ENCODE measurements at places on chromosomes 2 and 18.
A peak's percentile ranks its signal among the peaks of the same experiment; 100 is the strongest.

DNA sequence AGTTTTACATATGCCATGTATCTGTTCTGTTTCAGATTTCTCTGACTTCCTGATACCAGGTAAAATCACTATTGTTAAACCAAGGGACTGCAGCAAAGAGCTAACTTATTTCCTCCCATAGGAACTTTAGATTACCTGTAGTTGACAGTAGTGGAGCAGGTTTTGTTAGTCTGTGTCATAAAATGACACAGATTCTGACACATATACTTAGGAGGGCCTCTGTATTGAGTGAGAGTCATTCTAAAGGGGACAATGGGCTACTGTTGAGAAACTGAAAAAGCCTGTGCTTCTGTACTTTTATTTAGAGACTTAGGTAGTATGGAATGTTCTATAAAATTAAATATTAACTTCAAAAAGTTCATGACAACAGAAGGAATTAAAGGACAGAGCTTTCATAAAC is 48.2 kb downstream of the KCMF1 start:
- DNase-seq: no peak

DNA sequence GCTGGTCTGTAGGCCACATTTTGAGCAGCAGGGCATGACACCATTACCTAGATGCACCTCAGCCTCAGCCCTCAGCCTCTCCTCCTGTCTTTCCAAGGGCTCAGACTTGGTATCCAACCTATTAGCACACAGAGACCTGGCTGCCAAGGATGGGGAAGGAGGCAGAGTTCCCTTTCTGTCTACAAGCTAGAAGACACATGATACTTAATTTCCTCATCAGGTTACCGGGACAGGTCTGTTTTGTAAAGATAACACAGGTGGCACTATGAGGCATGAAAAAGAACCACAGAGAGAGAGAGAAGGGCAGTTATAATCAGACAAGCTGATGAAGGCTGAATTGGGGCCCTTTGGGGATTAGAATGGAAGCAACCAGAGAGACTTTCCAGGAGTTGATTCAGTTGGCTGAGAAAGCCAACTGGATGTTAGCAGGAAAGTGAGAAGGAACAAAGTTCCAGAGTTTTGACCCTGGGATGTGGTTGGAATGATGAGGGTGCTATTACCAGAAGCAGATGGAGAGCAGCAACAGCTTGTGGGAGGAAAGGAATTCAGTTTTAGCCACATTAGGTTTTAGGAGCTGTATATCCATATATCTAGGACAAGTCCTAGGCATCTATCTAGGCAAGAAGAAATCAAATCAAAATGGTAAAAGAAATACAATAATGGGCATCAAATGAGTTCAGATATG is 46.0 kb upstream of the RMND5A start:
- no peak for DNase-seq

DNA sequence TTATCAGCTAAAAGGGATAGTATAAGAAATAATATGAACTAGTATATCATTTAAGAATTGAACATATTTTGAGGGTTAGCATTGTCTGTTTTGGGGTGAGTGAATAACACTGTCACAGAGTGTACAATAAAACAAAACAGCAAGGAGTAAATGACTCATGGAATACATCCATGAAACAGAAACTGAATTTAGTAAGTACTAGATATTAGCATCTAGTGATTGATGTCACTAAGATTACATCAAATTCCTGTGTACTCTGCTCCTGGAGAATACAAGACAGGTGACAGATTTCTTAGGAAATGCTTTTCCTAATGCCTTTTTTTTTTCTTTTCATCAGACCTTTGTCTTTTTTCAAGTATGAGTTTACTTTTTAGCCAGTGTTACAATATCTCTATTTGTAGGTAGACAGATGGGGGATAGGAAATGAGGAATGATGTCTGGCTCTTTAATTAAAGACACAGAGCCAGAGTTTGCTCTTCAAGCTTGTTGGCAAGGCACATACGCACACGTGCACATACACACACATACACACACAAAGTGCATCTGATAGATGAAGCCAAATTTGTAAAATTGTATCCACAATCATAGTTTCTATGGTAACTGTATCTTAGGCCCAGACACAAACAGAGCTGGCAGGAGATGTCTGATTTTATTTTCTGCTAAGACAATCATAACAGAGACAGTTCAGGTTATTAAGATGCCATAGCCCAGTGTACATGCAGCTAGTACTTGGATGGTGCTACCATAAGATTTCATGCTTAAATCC is 138.2 kb upstream of the NRP2 start:
- DNase-seq: no peak

DNA sequence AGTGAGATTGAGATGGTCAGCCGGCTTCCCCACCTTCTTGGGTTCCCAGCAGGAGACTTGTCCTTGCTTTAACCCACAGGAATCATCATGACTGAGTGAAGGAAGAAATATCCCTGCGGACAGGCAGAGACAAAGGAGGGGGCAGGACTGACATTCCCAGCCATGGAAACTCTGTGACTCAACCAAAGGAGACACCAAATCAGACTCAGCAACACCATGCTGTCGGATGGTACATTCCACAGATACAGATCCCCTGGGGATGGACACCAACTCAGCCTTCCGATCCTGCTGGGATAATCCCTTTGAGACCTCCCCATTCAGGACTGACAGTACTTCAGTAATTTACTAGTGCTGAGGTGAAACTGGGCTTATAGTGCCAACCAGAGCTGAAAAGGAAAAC is 518.3 kb downstream of the XIRP2 start:
- DNase-seq: no peak

DNA sequence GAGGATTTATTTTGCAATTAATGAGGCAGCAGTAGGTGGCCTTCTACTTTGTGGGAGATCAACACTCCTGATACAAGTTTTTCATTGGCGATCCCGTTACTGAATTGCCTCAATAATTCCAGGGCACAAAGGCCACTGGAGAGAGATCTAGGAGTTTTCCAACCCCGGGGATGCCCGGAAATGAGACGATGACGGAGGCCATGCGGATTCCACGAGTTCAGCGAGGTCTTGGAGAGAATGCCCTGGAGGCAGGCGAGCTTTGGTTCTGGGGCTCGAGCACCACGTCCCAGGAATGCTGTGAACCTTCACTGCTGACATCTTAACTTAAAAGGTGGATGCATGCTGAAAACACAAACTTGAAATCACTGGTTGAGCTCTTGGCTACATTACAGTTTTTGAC is 74.2 kb downstream of the LDLRAD4 start:
- no peak for DNase-seq

GRCh38 chr2:209940936-209941335 is 61.5 kb upstream of the RPE start:
- no peak for DNase-seq

- no peak for DNase-seq
Observed at GRCh38 chr2:188974164-188974563, at the start of gene COL3A1. Gene COL3A1, plus strand, starts transcription at chr2:188974373. Its CDS starts 117 bp downstream, at chr2:188974490.

GRCh38 chr2:182852801-182853200 is 13.6 kb downstream of the FRZB start:
- DNase-seq: no peak

- no peak for DNase-seq
Observed at GRCh38 chr2:176601066-176601465, 331.8 kb downstream of the MTX2 start.

GRCh38 chr18:21110713-21111345 is 784 bp downstream of the ROCK1 start:
- DNase-seq: no peak

DNA sequence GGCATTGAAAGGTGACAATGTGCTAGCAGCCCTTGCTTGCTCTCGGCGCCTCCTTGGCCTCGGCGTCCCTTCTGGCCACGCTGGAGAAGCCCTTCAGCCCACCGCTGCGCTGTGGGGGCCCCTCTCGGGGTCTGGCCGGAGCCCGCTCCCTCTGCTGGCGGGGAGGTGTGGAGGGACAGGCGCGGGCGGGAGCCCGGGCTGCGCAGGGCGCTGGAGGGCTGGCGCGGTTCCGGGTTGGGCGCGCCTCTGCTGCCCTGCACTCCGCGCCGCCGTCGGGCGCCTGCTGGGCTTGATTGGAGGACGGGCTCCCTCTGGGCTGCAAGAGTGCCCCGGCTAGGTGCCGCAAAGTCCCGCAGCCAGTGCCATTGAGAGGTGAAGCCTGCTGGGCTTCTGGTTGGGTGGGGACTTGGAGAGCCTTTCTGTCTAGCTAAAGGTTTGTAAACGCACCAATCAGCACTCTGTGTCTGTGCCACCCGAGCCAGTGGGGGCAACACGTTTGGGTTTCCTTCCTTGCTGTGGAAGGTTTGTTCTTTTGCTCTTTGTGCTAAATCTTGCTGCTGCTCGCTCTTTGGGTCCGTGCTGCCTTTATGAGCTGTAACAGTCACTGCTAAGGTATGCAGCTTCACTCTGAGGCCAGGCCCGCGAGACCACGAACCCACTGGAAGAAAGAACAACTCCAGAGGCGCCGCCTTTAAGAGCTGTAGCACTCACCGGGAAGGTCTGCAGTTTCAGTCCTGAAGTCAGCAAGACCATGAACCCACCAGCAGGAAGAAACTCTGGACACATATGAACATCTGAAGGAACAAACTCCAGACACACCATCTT is 14.8 kb upstream of the IMP4 start:
- DNase-seq: no peak

- peak; percentile 1 for DNase-seq
Observed at GRCh38 chr2:23824777-23825212, 102.1 kb downstream of the ATAD2B start.

DNA sequence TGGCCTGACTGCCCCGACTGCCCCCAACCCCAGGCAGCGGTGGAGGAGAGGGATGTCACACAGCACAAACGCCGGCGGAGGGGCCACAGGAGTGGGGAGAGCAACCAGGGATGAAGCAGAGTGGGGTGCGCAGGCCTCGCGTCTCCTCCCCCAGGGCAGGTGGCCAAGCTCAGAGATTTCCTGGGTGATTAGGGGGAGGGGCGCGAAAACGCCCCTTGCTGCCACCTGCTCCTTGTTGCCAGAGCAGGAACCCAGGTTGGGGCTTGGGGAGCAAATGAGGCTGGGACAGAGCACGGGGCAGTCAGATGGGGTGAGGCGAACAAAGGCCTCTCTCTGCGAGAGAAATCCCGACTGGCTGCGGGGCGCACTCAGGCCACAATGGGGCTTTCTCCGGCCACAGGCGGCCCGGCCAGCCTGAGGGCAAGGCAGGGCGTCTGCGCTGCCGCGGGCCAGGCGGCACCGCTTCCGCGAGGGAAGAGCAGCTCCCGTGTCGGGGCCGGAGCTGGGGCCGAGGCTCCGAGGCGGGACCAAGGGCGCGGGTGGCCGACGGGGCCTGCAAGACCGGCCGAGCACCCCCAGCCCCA is 11.5 kb downstream of the TEX44 start:
- DNase-seq: peak; percentile 10

- no peak for DNase-seq
Observed at GRCh38 chr18:10032331-10033015, 118.7 kb downstream of the VAPA start.

DNA sequence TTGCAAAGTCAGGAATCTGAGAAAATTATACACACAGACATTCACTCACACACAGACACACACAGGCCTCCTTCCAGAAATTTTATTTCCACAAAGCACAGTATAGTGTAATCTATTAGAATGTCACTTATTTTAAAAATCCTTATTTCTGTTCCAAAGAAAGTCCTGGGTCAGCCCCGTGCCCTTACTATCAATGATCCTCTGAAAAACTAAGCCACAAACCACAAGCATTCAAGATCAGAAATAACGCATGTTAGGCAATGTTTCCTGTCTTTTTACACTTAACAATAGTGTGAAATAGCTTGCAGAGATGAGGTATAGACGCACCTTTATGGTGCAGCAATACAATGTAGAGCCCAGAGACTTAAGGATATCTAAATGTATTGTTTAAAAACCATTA is 25.8 kb downstream of the TBC1D8 start:
- DNase-seq: no peak

- DNase-seq: no peak
Observed at GRCh38 chr2:72104821-72105588, 42.7 kb downstream of the CYP26B1 start.

DNA sequence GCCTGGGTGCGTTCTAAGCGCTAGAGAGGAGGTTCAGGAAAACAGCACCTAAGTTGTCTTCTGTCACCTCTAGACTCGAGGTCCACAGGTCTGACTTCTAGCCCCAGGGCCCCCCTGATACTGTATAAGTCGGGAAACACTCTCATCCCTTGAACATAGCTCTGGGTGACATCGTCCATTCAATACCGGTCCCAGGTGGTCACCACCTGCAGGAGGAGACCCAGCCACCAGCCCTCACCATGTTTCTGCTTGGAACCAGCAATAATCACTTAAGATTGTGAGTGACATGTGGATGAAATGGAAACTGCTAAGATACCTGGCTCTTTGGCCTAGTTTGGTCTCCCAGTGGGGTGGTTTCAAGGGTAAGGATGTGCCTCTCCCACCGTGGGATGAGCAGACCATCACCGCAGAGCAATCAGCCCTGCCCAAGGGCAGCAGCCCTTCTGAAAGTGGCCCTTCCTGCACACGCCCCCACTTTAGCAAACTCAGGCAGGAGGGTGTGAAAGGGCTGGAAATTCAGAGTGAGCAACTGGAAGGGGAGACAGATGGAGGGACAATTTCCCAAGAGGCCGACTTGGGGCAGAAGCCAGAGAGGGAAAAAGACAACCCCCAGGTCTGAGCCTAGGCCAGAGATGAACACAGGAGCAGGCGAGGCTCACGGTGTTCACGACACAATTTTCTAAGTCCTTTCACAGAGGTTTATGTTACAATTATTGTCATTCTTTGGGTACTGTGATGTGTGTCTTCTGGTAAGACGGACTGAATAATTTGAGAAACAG is 95.2 kb downstream of the ZNF516 start:
- DNase-seq: no peak

DNA sequence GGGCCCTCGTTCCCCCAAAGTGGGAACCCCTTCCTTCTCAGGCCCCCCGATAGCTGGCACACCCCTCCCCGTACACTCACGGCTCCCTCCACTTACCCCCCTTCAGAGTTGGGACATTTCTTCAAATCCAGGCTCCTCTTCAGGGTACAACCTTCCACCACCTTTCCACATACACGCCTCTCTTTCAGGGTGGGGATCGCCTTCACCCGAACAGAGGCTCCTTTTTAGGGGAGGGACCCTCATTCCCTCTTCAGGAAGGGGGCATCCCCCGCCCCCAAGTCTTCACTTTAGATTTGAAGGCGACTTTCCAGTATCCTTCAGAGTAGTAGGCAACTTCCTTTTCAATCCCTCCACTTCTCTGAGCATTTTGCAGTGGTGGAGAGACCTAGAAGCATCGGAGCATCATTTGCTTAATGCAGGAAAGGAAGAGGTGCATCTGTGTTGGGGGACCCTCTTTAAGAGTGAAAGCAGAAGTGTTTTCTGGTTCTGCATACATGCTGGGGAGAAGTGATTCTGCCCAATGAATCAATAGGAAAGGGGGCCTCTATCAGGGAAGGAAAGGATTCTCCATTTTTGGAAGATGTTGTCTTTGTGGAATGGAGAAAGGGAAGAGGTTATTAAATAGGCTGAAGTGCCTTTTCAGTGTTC is 845 bp downstream of the EML4 start:
- DNase-seq: no peak

GRCh38 chr2:69011611-69012157 is 1.3 kb upstream of the ANTXR1 start:
- DNase-seq: no peak

- DNase-seq: no peak
Observed at GRCh38 chr2:1716441-1716840, 27.9 kb downstream of the PXDN start.

- no peak for DNase-seq
Observed at GRCh38 chr2:85772841-85773491, 19.2 kb downstream of the ATOH8 start.
